A549 treated with DMSO at 1 μM for 4 hours (cell line): ENCODE measurements at places on chromosomes 6 and 20. TPM values are rescaled to one million over a fixed set of nuclear protein-coding genes. Genes with fewer than 3 reads are reported as not detected.

TCF21 gene
- 0.02 to 0.12 TPM (median 0.05 TPM) in 5 replicates for total RNA-seq

FAM110A gene
- total RNA-seq: 7.0 to 12.4 TPM (median 11.1 TPM) in 5 replicates

RWDD1 gene
- total RNA-seq: 23.1 to 41.4 TPM (median 37.2 TPM) in 5 replicates

ABHD16B gene
- 0.05 TPM in 1 of 5 replicates, not detected in the others for total RNA-seq

RAB44 gene
- 0.02 to 0.05 TPM (median 0.03 TPM) in 3 of 5 replicates, not detected in the others for total RNA-seq

CARMIL1 gene
- 7.3 to 9.8 TPM (median 9.1 TPM) in 5 replicates for total RNA-seq

SNX9 gene
- 27.3 to 35.4 TPM (median 31.2 TPM) in 5 replicates for total RNA-seq

HLA-DRA gene
- total RNA-seq: not detected in 5 replicates
